ENCODE measurements at places on chromosomes 4 and X. TPM values are rescaled to one million over a fixed set of nuclear protein-coding genes. Genes with fewer than 3 reads are reported as not detected.

GRCh38 chr4:177239477-177239876 is 70.2 kb upstream of the NEIL3 start:
- H3K4me3 ChIP-seq, result no peak overlapping the region
- H3K27ac ChIP-seq, result no peak overlapping the region
- DNase-seq, result no peak
- H3K27me3 ChIP-seq, result peaks cover 5% of the 10 kb centered on the region
- no peaks in the 10 kb centered on the region for H3K36me3 ChIP-seq
- no peaks in the 10 kb centered on the region for H3K4me1 ChIP-seq

GRCh38 chr4:174038481-174038880 is 245.0 kb downstream of the FBXO8 start:
- peaks cover 10% of the 10 kb centered on the region for H3K27me3 ChIP-seq
- H3K4me3 ChIP-seq, result no peak overlapping the region
- no peaks in the 10 kb centered on the region for H3K36me3 ChIP-seq
- no peak overlapping the region for H3K27ac ChIP-seq
- no peaks in the 10 kb centered on the region for H3K4me1 ChIP-seq

DNA sequence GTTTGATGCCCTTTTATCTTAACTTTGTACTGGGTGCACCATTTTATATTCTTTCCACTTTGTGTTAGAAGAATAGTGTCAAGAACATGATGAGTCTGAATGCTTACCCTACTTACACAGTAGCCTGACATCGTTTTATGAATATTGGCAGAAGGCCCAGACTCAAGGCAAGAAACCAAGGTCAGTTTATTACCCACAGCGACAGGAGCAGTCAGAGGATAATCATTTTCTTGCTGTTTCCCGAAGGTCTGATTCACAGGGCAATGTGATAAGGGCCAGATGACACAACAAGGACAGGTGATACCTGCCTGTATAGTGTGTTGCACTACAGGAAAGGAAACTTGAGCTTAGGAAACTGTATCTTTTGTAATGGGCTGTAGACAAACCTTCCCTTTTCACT is 417.4 kb downstream of the SPOCK3 start:
- no peaks in the 10 kb centered on the region for H3K4me1 ChIP-seq
- H3K27me3 ChIP-seq, result peaks cover 4% of the 10 kb centered on the region
- H3K27ac ChIP-seq, result no peak overlapping the region
- H3K36me3 ChIP-seq, result no peaks in the 10 kb centered on the region

DNA sequence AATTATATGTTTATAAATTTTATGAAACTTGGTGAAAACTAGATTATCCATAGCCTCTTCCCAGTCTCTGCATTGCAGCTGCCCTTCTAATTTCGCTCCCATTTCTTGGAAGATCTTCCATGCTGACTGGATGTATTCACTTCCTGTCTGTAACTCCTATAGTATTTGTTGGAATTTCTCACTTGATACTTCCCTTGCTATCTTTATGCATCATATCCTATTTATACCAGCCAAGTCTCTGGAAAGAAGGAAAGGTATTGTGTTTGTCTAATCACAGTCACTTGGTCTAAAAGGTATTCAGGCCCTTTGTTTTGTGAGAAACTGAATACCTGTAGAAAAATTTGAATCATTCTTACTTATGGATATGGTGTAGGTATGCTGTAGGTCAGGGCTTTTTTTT is 870.9 kb upstream of the FRG1 start:
- H3K27me3 ChIP-seq, result no peaks in the 10 kb centered on the region

- no peaks in the 10 kb centered on the region for H3K4me1 ChIP-seq
- no peak overlapping the region for H3K27ac ChIP-seq
- peaks cover 1% of the 10 kb centered on the region for H3K36me3 ChIP-seq
- H3K4me3 ChIP-seq, result no peak overlapping the region
- H3K27me3 ChIP-seq, result peaks cover 2% of the 10 kb centered on the region
These were observed 91.6 kb upstream of the H2AZ1 start for GRCh38 chr4:100041646-100042045.

- H3K4me3 ChIP-seq, result no peak overlapping the region
- no peaks in the 10 kb centered on the region for H3K4me1 ChIP-seq
- no peaks in the 10 kb centered on the region for H3K27me3 ChIP-seq
- no peaks in the 10 kb centered on the region for H3K36me3 ChIP-seq
These were observed 24.0 kb upstream of the XIAP start for GRCh38 chrX:123835661-123836371.

GRCh38 chrX:1610736-1611135 is 4.1 kb upstream of the ASMT start:
- H3K27me3 ChIP-seq, result no peaks in the 10 kb centered on the region
- H3K4me1 ChIP-seq, result no peaks in the 10 kb centered on the region
- no peak for DNase-seq
- H3K36me3 ChIP-seq, result no peaks in the 10 kb centered on the region

DNA sequence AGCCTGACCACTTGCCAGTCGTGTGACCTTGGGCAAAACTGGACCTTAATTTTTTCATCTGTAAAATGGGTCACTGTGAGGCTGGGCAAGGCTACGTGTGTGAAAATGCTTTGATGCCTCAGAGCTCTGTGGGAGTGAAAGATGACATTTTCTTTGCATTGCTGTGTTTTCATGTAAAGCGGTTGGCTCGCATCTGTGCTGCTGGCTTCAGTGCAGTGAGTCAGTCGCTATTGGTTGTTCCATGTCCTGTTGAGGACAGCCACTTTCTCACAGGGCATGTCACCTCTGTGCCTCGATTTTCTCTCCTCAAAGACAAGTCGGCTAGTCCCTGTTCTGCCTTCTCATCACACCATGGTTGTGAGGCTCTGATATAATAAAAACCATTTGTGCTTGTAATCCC is 4.4 kb downstream of the MTMR1 start:
- no peak for DNase-seq
- H3K27me3 ChIP-seq, result no peaks in the 10 kb centered on the region
- H3K4me3 ChIP-seq, result no peak overlapping the region
- H3K4me1 ChIP-seq, result peaks cover 34% of the 10 kb centered on the region

DNA sequence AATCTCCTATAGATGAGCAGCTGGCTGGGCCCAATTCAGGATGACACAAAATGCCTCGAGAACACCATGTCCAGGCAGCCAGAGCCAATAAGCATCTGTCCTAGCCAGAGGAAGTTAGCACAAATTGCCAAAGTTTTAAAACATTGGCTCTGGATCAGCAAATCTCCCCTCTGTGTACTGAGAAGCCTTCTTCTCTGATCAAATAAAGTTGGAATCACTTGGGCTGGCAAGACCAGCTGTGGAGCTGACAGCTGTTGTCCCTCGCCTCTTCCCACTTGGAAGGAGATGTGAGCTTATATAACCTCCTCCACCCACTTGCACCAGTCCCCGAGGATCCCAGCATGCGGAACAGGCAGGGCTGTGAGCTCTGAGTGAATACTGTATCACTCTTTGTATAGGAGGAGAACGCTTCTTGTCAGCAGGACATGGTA is 183.9 kb downstream of the OPHN1 start:
- no peaks in the 10 kb centered on the region for H3K27me3 ChIP-seq
- no peak overlapping the region for H3K4me3 ChIP-seq
- H3K27ac ChIP-seq, result no peak overlapping the region
- no peak for DNase-seq

DNA sequence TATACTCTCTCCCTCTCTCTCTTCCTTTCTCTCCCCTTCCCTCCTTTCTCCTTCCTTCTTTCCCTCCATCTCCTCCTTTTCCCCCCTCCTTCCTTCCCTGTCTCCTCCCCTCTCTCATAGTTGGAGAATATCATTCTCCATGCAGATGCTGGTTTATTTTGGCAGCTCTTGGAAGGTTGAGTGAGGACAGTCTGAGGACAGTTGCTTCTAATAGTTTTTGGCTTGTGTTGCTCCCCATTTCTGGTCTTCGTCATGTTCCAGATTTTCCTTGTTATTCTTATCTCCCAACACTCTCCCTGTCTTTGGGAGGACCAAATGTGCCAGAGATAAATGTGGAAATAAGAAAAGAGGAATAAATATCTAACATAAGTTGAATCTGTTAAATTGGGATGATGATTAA is 263.0 kb downstream of the FRMPD4 start:
- H3K4me3 ChIP-seq, result no peak overlapping the region
- no peak for DNase-seq
- no peak overlapping the region for H3K27ac ChIP-seq

DNA sequence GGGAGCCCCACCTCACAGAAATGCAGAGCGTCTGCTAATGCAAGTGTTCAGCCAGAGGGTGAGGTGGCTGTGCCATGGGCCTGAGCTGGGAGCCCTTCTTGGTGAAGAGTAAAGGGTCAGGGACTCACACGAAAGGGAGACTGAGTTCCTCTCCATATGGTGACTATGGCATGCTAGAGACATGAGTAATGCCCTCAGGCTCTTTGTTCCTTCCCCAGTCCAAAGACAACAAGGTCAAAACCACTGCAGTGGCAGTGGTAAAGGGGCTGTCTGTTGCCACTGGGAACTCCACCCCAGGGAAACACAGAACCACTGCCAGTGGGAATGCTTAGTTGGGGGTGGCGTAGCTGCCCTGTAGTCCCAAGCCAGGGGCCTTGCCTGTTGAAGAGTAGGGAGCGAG is 22.4 kb downstream of the RAB40AL start:
- no peak overlapping the region for H3K4me3 ChIP-seq
- H3K27me3 ChIP-seq, result no peaks in the 10 kb centered on the region
- DNase-seq, result no peak
- H3K4me1 ChIP-seq, result peaks cover 26% of the 10 kb centered on the region

DNA sequence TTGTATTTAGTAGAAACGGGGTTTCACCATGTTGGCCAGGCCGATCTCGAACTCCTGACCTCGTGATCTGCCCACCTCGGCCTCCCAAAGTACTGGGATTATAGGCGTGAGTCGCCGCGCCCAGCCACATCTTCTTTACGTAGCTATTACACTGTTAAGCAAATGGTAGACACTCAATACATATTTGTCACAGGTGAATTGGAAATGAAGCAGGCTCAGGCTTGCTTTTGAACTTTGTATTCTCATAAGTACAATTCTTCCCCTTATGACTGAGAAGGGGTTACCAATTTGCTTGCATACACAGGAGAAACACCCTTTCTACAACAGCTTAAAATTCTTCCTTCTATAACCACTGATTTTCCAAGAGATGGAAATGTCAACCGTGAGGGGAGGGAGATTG is 787 bp upstream of the SRPX2 start:
- peaks cover 52% of the 10 kb centered on the region for H3K4me1 ChIP-seq
- no peak overlapping the region for H3K4me3 ChIP-seq
- H3K36me3 ChIP-seq, result no peaks in the 10 kb centered on the region
- DNase-seq, result no peak
- H3K27ac ChIP-seq, result peak overlapping the region; percentile 95

DNA sequence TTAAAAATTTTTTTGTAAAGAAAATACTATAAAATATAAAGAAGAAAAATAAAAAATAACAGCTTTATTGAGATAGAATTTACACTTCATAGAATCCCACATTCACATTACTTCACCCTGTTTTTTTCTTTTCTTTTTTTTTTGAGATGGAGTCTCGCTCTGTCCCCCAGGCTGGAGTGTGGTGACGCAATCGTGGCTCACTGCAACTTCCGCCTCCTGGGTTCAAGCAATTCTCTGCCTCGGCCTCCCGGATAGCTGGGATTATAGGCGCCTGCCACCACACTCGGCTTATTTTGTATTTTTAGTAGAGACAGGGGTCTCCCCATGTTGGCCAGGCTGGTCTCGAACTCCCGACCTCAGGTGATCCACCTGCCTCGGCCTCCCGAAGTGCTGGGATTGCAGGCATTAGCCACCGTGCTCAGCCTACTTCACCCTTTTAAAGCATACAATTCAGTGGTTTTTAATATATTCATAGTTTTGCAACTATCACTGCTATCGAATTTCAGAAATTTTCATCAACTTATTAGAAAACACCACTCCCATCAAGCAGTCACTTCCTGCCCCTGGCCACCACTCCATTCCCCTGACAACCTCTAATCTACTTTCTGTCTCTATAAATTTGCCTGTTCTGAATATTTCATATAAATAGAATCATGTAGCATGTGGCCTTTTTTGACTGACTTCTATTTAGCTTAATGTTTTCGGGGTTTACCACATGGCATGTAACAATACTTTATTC is 48.7 kb downstream of the TMEM131L start:
- no peaks in the 10 kb centered on the region for H3K36me3 ChIP-seq
- no peak overlapping the region for H3K4me3 ChIP-seq
- no peaks in the 10 kb centered on the region for H3K27me3 ChIP-seq
- peaks cover 62% of the 10 kb centered on the region for H3K4me1 ChIP-seq
- no peak for DNase-seq

- peaks cover 35% of the 10 kb centered on the region for H3K4me1 ChIP-seq
- H3K27ac ChIP-seq, result peak within 1 kb of the TSS; percentile 93
- no peaks in the 10 kb centered on the region for H3K27me3 ChIP-seq
- H3K36me3 ChIP-seq, result peaks cover 1% of the 10 kb centered on the region
These were observed at the start of gene CEP135 for GRCh38 chr4:55948726-55949481. TSS of gene CEP135 (plus strand) at chr4:55948945. CDS start at chr4:55952131, 3,186 bp downstream.

Gene CCDC120
- total RNA-seq, result 7.3 TPM
